ENCODE measurements at places on chromosomes 4 and X.

GRCh38 chr4:82517043-82517442, 44.7 kb downstream of the TMEM150C start:
- no peak for DNase-seq

DNA sequence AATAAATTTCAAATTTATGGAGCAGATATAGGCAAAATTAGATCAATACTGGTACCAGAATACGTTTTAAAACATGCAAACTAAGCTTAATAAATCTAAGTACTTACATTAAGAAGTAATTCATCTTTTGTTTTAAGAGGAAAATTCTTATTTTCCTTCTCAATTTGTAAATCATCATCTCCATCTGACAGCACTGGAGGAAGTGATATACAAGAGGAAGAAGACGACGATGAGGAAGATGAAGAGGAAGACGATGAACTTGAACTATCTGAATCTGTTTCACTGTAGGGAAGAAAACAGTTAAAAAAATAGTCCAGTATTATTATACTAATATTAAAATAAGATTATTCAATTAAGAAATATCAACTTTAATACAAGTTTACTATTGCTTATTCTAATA, 2.6 kb downstream of the NAF1 start:
- no peak for DNase-seq

- peak; percentile 97 for DNase-seq
Measured at GRCh38 chrX:21798677-21799219, 40.7 kb upstream of the MBTPS2 start.

DNA sequence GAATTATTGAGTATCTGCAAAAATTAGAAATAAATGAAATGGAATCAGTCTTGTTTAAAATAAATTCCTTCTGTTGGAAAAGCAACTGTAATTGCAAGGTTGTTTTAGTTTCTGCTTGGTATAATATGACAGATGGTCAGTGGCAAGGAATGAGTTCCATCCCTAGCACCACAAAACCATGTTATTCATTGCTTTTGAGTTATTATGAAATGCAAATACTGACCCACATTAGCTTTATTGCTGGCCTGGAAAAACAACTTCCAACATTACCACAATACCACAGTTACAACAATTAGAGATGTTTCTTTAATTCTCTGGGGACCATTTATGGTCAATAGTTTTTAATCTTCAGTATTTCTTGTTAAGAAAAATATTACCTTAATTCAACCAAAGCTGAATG, 194.4 kb downstream of the TMA16 start:
- DNase-seq: peak; percentile 8

- DNase-seq: no peak
Measured at GRCh38 chr4:116942315-116942714, 143.1 kb downstream of the TRAM1L1 start.

GRCh38 chr4:167713756-167714155, 378.6 kb upstream of the ANXA10 start:
- no peak for DNase-seq

GRCh38 chr4:135244056-135244455, 1042.5 kb upstream of the PABPC4L start:
- DNase-seq: peak; percentile 9

DNA sequence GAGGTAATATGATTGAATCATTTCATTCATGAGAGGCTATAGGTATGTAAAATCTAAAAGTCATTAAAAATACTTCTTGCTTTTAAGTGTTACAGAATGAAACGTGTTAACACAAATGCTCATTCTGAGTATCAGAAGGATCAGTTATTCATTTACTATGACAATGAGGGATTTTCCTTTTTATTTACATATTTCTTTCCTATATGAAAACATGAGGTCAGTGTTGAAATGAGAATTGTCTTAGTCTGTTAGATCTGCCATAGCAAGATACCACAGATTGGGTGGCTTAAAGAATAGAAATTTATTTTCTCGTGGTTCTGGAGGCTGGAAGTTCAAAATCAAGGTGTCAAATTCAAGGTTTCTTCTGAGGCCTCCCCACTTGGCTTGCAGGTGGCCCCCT, 181.2 kb downstream of the ARHGAP10 start:
- DNase-seq: no peak

DNA sequence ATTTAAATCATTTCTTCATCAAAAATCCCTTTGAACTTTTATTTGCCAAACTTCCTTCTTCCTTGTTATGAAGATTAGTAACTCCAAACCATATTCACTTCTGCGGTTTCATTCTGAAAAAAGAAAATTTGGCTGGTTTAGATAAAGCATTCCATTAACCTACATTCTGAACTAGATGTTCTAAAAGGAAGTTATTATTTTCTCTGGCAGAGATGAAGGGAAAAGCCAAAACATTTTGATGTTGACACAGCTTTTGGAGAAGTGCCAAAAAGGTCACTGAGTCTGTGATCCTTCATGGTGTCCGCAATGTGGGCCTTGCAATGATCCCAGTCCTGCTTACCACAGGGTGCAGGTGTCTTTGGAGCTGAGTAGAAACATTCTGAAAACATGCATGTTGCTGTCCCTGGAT, 36.0 kb downstream of the CXCL8 start:
- DNase-seq: peak; percentile 96

DNA sequence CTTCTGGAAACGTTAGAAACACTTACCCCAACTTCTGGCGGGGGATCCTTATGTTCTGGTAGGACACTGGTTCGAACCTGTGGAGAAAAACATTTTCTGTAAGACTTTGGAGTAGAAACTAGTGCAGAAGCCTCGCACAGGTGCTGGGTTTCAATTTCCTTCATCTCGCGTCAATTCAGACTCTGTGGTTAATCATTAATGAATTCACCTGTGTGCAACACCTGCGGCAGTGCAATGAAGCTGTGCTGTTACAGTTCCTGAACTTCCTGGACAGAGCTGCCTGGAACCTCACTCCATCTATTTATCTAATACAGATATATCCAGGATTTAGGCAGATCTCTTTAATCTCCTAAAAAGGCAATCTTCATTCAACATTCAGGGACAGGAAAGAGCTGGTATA, 531.4 kb downstream of the INPP4B start:
- DNase-seq: no peak

DNA sequence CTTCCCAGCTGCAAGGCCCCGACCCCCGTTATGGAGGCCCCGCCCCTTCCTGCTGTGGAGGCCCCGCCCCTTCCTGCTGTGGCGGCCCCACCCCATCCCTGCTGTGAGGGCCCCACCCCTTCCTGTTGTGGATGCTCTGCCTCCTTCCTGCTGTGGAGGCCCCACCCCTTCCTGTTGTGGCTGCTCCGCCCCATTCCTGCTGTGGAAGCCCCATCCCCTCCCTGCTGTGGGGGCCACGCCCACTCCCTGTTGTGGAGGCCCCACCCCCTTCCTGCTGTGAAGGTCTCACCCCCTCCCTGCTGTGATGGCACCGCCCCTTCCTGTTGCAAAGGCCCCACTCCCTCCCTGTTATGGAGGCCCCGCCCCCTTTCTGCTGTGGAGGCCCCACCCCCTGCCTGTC, 104.9 kb upstream of the PSAPL1 start:
- DNase-seq: no peak

GRCh38 chr4:145083891-145084605, 13.9 kb downstream of the ANAPC10 start:
- DNase-seq: peak; percentile 43

- peak; percentile 75 for DNase-seq
Measured at GRCh38 chr4:176563591-176563990, 229.1 kb downstream of the VEGFC start.

DNA sequence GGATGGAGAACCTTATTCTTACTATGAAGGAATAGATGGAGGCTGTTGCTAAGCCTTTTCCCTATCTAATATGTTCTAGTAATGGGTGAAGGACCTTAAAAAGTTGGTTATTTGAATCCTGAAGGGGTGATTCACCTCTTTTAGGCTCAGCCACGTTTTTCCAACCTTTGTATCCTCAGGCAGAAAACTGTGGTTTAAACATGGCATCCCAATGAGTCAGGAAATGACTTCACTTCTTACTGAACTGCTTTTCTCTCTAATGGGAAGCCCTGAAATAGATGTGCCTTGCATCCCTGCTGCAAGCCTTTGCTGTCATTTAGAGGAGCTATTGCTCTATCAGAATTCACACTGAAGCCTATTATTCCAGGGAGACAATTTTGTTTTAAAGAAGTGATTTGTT, 191.0 kb upstream of the ARX start:
- no peak for DNase-seq

DNA sequence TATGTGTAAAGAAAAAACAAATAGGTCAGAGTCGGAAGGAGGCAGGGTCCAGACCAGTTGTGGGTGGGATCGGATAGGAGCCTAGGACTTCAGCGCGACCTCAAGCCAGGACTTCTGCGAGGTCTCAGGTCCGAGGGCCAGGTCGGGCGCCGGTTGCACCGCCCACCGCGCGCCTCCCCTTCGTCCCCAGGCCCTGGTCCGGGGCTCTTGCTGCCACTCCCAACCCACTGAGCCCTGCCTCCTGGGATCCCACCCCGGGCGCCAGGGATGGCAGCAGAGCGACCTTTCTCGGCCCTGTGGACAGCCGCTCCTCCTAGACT, 12.3 kb downstream of the PITX2 start:
- no peak for DNase-seq

GRCh38 chrX:134603806-134604700, 54.2 kb downstream of the PLAC1 start:
- peak; percentile 74 for DNase-seq

DNA sequence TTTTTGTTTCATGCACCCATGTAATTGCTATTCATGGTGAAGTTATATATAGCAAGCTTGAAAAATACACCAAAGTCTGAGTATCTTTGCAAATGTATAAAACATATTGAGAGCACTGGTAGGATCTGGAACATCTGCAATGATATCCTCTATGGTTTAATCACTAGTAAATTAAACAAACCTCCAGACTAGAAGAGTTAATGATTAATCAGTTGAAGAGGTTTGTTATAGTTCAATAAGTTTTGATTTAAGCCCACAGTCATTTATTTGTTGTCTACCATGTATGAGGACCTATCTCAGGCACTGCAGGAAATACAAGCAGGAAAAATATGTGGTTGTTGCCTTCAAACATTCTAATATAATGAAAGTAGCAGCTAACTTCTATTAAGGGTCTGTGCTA, 16.5 kb downstream of the CYBB start:
- no peak for DNase-seq

DNA sequence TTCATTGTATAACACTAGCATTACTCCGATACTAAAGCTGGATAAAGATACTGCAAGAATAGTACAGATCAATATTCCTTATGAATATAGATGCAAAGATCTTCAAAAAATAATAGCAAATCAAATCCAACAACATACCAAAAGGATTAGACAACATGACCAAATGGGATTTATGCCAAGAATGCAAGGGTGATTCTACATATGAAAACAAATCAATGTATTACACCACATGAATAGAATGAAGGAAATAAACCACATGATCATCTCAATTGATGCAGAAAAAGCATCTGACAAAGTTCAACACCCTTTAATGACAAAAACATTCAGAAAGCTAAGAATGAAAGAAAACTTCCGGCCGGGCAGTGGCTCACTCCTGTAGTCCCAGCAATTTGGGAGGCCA, 42.8 kb downstream of the CUL4B start:
- peak; percentile 48 for DNase-seq

GRCh38 chr4:133594390-133595207, 445.5 kb downstream of the PCDH10 start:
- DNase-seq: peak; percentile 95

DNA sequence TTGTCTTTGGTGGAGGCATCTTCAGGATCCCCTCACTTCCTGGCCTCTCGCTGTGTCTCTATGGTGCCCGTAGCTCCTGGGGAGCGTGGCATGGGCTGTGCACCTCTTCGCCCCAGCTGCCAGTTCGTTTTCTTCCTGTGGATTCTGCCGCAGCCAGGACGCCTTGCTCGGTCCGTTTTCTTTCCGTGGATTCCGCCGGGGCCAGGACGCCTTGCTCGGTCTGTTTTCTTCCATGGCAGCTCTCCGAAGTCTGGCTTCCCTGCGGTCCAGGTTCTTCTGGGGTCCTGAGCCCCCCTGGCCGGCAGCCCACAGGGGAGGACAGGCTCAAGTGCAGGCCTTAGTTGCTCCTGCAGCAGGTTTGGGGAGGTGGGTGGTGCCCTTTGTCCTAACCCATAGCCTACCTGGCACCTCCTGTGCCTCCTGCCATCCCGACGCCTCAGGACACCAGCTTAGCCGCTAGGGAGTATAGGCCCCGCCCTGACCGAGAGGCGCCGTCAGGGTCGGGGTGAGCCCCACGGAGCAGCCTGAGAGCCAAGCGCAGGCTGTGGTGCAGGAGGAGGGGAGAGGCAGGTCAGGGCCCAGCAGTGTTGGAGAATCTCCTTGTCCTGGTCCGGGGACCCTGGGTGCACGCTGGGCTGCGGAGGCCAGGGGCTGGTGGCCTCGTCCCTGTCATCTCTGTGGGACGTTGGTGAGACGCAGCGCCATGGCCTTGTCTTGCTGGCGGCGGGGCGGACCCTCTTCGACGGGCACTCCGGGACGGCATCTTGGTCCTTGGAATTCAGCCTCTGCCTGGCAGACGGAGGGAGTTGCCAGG, 27.1 kb downstream of the UVSSA start:
- no peak for DNase-seq

DNA sequence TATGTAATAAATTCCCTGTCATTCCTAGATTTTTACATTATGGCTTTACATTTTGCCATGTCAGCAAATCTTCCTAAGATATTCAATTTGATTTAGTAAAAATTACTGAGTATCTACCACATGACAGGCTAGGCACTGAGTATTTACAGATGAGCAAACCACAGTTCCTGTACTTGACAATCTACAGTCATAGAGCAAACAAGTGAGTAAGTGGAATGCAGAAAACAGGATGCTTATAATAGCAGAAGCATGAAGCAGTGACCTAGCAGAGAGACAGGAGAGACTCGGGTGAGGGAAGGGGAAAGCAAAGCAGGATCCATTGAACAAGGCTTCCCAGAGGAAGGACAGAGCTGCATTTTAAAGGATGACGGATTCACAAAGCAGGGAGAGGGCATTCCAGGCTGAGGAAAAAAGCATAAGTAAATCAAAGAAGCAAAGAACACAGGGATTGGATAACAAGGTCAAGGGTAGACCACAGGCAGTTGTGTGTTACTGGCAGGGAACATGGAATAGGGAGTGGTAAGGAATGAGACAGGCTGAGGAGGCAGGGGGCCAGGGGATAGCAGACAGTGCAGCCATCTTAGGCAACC, 124.7 kb upstream of the C1QTNF7 start:
- DNase-seq: peak; percentile 89

DNA sequence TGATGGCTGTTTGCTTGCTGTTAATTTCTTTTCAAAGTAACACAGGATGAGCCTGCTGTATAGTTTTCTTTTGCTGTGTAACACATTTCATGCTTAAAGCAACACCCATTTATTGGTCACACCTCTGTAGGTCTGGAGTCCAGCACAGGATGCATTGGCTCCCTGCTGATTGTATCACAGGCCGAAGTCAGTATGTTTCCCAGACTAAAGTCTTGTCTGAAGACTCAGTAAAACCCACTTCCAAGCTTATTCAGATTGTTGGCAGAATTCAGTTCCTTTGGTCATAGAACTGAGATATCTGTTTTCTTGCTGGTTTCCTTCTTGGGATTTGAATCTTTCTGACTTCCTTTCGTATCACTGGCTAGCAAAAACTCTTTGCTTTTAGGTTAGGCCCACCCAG, 54.3 kb downstream of the LRP2BP start:
- DNase-seq: no peak

GRCh38 chrX:1295550-1295949, 26.9 kb downstream of the CSF2RA start:
- DNase-seq: no peak

GRCh38 chrX:41332005-41332404, 2.0 kb upstream of the DDX3X start:
- DNase-seq: no peak

- DNase-seq: no peak
Measured at GRCh38 chrX:13147147-13147546, 102.7 kb upstream of the FAM9C start.

- no peak for DNase-seq
Measured at GRCh38 chr4:147325571-147325981, 155.3 kb upstream of the EDNRA start.
